ENCODE measurements at places on chromosomes 12 and 14. TPM values are rescaled to one million over a fixed set of nuclear protein-coding genes. Genes with fewer than 3 reads are reported as not detected.

Gene STXBP6
- total RNA-seq = 49.3 TPM

Gene ERO1A
- total RNA-seq = 37.1 TPM

Gene EIF2S3B
- 0.59 TPM for total RNA-seq

Gene SLC35F4
- 10.8 TPM for total RNA-seq

Gene CSAD
- total RNA-seq = 34.4 TPM

Gene NR1H4
- 0.40 TPM for total RNA-seq

Gene DIO2
- 3.3 TPM for total RNA-seq

Gene KRT4
- total RNA-seq = 0.11 TPM

Gene PABPN1
- total RNA-seq = 94.9 TPM

Gene AMN
- total RNA-seq = 0.39 TPM

Gene PMEL
- 0.79 TPM for total RNA-seq

Gene PRR4
- 3.5 TPM for total RNA-seq

All from spinal cord (tissue), 10 donors.